Pons (tissue), 1 donor: ENCODE measurements at places on chromosomes 3 and 15.

GRCh38 chr3:109143646-109144045, 7.1 kb downstream of the C3orf85 start:
- no peak for DNase-seq

DNA sequence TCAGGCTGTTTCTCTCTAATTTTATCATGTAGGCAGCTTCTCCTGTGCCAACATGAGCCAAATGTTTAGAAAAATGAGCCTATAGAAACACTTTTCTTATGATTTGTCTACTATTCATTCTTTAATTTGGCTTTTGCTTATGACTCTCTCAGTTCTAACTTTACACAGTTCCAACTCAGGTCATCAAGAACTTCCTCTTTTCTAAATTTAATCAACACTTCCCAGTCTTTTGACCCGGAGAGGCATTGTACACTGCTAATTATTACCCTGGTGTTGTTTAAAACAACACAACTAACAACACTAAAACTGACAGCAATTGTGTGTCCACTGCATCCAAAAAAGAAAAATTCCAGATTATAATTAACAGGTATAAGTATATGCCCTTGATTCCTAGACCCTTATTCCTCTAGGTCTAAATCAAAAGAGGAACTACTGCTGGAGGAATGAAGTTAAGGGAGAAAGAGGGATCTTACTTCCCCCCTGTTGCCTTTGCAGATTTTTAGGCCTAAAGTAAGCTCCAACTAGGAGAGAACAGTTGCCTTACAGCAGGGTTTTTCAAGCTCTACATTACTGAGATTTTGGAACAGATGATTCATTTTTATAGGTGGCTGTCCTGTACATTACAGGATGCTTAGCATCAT, 332.2 kb upstream of the GOLIM4 start:
- peak; percentile 34 for DNase-seq

DNA sequence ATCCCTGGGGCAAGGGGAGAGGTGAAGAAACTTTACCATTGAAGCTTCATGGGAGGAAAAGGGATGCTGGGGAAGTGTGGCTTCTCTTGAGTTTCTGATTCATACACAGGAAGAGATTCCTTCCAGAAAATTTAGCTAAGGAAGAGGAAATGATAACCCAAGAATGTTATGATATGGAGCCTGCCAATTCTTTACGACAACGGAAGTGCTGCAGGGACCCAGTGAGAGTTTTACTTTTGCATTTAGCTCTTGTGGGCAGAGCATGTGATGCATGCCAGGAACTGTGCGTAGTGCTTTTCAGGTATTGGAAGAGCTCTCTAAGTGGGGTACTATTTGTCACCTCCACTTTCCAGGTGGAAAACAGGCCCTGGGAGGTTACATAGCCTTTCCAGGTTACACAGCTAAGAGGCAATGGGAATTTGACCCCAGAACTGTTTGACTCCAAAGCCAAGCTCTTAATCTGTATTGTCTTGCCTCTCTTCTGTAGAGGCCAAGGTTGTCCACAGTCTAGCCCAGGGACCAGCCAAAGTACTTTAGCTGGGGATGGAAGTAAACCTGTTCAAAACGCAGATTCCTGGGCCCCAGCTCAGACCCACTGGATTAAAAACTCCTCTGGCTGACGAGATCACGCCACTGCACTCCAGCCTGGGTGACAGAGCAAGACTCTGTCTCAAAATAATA, 23.0 kb downstream of the CMTM7 start:
- peak; percentile 42 for DNase-seq

- DNase-seq = no peak
These were observed 815 bp upstream of the GRM2 start for GRCh38 chr3:51706021-51706485.

DNA sequence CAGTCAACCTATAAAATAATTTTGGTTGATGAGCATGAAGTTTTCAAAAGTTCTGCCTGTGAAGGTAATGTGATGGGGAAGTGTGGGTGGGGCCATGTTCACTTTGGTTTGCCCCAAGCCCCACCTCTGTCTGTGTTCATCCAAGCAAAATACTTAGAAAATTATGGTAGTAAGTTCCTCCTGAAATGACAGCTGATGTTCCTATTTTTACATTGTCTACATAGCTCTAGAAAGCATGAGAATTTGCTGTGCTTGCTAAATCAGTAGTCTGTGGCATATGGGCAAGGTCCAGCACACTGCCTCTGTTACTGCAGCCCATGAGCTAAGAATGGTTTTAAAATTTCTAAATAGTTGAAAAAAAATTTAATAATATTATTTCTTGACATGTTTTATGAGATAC, 21.9 kb upstream of the CP start:
- DNase-seq = no peak

DNA sequence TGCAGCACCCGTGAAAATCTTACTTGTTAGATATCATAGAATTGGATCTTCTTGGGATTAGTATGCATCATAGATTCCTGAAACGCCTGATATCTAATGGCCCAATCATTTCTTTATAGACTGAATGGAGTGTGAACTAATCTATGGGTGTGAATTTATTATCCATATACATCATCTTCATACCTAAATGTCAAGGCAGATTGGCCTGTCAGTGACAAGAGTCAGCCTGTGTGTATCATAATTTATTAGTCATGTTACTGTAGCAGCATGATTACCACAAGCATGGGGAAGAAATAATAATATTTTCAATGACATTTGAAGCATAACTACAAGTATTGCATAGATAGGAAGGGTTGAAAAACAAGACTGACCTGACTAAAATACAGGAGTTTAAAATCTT, 235.8 kb downstream of the RAP2B start:
- DNase-seq = no peak

GRCh38 chr3:194221336-194221735, 85.4 kb downstream of the HES1 start:
- DNase-seq = no peak

GRCh38 chr3:151003029-151003767, 30.7 kb upstream of the CLRN1 start:
- no peak for DNase-seq

DNA sequence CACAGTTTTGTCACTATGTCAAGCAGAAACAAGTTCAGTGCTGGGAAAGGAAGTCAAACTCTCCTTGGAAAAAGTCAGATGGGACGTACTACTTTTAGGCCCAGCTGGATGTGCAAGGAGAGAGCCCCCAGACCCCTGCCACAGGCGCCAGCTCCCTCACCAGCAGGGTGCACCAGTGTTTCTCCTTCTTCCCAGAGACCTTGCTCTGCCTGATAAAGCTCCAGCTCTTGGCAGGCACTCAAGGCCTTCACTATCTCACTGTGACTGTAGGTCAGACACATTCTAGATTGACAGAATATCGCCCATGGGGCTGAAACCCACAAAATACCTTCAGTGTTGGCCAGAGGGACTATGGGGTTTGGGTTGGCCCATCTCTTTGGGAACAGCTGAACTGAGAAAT, 54.8 kb upstream of the CHRNB4 start:
- no peak for DNase-seq
